Right renal cortex interstitium (tissue), 3 donors: ENCODE measurements at places on chromosomes 12 and 14. TPM values are rescaled to one million over a fixed set of nuclear protein-coding genes. Genes with fewer than 3 reads are reported as not detected.

- no peak for DNase-seq
Observed at GRCh38 chr14:65002586-65003210, 16.0 kb downstream of the FNTB start.

- DNase-seq: no peak
Observed at GRCh38 chr14:66782853-66783252, 274.9 kb downstream of the GPHN start.

GRCh38 chr14:104624939-104625338 is 20.4 kb upstream of the TMEM179 start:
- no peak for DNase-seq

GRCh38 chr14:59090572-59090971 is 97.9 kb upstream of the DAAM1 start:
- DNase-seq: no peak

DNA sequence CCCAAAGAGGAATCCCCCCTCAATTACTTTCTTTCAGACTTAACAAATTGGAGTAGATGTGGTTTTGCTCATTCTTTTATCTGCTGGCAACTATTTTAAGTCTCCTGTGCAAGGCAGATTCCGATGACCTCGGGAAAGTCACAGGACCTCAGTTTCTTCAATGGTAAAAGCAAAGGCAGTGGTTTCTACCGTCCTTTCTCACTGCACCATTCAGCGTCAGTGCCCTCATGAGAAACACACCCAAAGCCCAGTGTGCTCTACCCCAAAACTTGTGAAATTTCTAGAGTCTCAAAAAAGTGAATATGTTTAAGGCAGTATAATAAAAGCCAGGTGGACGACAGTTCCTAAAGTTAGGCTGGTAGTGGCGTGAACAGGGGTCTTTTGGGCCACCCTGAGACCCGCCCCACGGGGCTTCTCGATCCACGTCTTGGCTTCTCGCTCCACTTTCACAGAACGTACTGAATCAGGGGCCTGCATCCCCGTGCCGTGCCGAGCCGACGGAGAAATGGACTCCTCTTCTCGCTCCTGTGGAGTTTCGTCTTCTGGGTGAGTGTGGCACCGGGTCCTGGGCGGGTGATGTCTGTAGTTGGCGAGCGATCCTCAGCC is 1.3 kb upstream of the ARHGAP5 start:
- no peak for DNase-seq

GRCh38 chr14:102316338-102316742 is 3.2 kb upstream of the ZNF839 start:
- no peak for DNase-seq

GRCh38 chr12:132066749-132067148 is 77.4 kb downstream of the DDX51 start:
- DNase-seq: no peak

DNA sequence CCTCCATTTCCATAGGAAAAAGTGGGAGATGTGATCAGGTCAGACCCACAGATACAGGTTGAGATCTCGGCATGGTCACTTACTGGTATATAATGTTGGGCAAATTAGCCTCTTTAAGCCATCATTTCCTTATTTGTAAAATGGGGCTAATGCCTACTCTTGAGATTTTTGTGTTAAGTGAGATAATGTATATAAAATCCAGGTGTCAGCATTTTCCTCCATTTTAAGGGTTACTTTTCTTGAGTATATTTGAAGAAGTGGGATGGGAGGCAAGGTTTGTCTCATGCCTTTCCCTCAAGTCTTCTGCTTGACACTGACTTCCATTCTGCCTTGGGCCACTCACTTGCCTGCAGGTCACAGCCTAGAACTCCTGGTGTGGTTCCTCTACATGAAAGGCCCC is 10.1 kb upstream of the POU6F1 start:
- no peak for DNase-seq

DNA sequence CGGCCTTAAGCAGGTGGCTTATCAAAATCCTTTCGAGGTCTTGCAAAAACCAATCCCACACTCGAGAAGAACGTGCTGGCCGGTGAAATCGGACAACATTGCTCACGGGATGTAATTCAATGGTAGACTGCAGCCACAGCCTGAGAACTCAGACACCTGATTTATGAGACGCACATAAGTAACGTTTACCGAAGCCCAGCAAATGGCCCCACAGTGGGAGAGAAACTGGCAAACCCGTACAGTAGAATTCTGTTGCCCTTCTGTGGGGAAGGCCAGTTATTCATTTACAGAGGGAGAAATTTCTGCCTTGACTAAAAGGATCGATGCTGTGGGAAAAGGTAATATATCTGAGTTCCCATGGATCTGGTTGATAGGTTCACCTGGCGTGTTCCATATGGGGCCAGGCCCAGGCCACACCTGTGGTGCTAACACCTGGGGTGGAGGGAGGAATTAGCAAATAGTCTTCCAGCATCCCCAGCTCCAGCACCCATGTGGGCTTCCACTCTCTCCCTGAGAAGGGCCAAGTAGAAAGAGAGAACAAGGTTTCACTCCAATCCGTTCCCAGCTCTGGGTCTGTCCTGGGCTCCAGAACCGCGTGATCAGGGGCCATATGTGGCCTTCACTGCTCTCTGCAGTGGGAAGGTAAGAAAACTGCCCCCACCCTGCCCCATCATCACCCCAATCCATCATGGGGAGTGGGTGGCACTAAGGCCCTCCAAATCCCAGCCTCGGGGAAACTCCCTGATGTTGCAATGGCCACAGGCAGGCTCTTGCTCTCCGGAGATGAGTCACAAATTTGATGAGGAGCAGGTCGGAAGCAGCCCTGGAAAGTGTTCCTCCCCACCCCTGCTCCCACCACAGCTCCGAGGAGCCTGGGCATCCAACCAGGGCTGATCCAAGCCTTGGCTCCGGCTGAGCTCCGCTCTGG is 12.7 kb downstream of the BDKRB1 start:
- DNase-seq: no peak

- DNase-seq: no peak
Observed at GRCh38 chr14:101201535-101202151, 298.1 kb upstream of the RTL1 start.

DNA sequence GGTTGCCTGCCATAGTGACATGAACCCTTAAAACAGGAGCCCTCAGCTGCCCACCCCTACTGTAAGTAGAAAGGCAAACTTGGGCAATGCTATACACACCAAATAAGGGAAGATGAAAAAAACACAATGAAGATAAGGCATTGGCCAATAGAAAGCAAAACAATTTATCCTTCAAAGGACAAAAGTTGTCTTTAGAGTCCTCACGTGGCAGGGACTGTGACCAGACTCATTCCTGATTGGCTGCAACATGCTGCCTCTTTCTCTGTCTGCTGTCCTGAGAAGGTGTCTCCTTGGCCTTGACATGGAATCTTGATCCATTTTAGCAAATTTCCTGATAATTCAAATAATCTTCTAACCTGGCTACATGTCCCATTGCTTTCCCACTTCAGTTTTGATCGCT is 131.9 kb downstream of the GPR135 start:
- no peak for DNase-seq

- no peak for DNase-seq
Observed at GRCh38 chr12:100225491-100225890, 24.9 kb downstream of the ACTR6 start.

Gene LHX5
- polyA plus RNA-seq: not detected

Gene SPX
- 21.3 TPM for polyA plus RNA-seq

Gene CLEC4A
- polyA plus RNA-seq: 1.9 TPM

Gene IRAK3
- 2.8 TPM for polyA plus RNA-seq

Gene ANG
- 3.8 TPM for polyA plus RNA-seq

Gene ADIPOR2
- polyA plus RNA-seq: 49.3 TPM

Gene SBNO1
- 31.9 TPM for polyA plus RNA-seq

Gene FAM222A
- 6.9 TPM for polyA plus RNA-seq

Gene TMPO
- 226 TPM for polyA plus RNA-seq

Gene WASHC4
- polyA plus RNA-seq: 49.3 TPM

Gene PROX2
- 0.39 TPM for polyA plus RNA-seq
